Posterior cingulate gyrus (tissue), 11 donors: ENCODE measurements at places on chromosomes 1 and 21.

GRCh38 chr1:11444907-11445306, 34.0 kb upstream of the DISP3 start:
- DNase-seq, result no peak

GRCh38 chr1:205929496-205930194, 13.6 kb downstream of the SLC26A9 start:
- DNase-seq, result no peak

- no peak for DNase-seq
Observed at GRCh38 chr1:203011582-203011981, 4.4 kb downstream of the TMEM183A start.

DNA sequence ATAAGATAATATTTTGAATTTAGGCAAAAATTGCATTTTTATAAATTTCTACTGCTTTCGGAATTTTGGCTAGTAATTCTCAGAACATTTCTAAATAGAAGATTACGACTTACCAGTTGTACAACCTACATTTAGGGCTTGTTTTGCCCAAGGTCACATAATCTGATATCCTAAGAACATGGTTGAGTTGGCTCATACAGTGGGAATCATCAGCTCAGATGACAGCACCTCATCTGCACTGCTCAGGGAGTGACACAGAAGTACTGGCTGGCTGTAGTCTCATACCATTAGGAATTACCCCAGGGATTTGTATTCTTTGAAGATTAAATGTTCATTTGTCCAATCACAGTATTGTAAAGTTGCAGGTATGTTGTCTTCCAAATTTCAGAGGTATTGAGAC, 217.6 kb downstream of the ADGRL2 start:
- DNase-seq, result no peak

DNA sequence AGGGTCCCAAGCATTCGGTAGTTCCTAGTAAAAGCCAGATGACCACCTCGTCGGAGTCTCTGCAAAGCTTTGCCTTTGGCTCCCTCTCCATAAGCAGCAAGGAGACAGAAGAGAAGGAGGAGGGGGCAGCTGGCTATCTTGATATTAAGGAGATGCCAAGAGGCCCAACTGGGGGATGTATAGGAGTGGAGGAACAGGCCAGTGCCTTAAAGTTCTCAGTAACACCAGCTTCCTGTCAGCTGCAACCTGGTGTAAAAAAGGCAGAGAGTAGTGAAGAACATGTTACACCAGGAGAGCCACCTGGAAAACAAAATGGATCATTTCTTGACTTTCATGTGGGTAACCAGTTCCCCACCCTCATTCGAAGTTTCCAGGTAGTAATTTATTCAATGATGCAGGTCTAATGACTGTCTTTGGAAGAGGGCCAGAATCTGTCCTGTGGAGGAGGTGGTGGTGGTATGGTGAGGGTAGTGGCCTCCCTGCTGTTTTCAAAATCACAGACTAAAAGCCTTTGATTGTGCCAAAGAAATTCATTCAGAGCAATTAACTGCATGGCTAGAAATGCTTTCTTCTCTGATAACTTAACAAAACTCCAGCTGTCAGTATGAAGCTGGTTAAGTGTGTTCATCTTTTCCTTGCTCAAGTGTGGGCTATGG, 27.3 kb downstream of the TMEM200B start:
- DNase-seq, result no peak

GRCh38 chr1:9787702-9788101, 36.1 kb downstream of the CLSTN1 start:
- no peak for DNase-seq

GRCh38 chr1:21620496-21620895, 48.7 kb downstream of the RAP1GAP start:
- peak; percentile 48 for DNase-seq

GRCh38 chr1:5959087-5959486, 33.1 kb downstream of the NPHP4 start:
- DNase-seq, result no peak
